Dorsolateral prefrontal cortex (tissue), 122 donors: ENCODE measurements at places on chromosomes 7 and 10.

DNA sequence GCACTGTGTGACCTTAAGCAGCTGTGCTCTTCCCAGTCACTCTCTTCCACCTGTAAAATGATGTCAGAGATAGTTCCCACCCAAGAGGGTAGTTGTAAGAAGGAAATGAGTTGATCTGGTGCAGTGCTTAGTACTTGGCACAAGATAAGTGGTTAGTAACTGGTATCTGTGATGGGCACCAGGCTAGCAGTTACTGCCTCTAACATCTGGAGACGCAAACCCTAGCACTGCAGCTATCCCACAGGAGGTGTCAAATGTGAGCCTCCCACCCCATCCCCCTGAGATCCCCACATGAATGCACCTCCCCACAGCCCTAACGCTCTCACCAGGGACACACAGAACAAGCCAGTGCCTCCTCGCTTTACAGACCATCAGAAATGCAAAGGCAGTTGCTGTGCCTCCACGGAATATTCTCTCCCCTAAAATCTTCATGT is 72.0 kb downstream of the KCNMA1 start:
- no peak for DNase-seq

DNA sequence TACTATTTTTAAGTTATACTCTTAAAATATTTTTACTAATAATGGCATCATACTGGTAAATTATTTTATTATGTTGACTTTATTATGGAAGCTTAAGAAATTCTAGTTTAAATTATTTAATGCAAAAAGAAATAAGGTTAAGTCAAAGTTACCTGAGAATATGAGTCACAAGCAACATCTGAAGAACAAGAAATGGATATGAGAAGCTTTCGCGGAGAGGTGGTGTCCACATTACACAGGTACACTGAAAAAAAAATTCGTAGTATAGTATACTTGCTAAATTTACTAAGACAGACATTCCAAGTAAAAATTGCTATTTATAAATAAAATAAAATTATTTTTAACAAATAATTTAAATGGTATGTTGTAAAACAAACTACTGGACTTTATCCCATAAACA is 143.8 kb downstream of the AVL9 start:
- DNase-seq, result no peak

GRCh38 chr10:110172155-110172554 is 35.2 kb upstream of the MXI1 start:
- no peak for DNase-seq

- no peak for DNase-seq
These were observed 49.7 kb downstream of the CDK14 start for GRCh38 chr7:90645784-90646183.

DNA sequence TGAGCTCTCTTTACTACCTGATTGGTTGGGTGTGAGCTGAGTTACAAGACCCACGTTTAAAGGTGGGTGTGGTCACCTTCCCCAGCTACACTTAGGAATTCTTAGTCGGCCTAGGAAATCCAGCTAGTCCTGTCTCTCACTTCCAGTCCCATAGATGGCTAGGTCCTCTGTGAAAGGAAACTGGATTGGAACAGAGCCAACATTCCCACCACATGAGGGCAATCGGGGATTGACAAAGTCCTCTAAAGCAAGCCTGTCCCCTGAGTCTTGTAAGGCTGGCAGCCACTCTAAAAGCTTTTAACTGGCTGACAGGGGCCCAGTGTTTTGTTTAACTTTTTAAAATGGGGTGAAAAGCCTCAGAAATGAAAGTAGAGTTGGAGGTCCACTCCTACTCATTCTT is 15.1 kb upstream of the CROT start:
- no peak for DNase-seq

- DNase-seq, result no peak
These were observed 106.5 kb upstream of the TMEM72 start for GRCh38 chr10:44804661-44805060.

DNA sequence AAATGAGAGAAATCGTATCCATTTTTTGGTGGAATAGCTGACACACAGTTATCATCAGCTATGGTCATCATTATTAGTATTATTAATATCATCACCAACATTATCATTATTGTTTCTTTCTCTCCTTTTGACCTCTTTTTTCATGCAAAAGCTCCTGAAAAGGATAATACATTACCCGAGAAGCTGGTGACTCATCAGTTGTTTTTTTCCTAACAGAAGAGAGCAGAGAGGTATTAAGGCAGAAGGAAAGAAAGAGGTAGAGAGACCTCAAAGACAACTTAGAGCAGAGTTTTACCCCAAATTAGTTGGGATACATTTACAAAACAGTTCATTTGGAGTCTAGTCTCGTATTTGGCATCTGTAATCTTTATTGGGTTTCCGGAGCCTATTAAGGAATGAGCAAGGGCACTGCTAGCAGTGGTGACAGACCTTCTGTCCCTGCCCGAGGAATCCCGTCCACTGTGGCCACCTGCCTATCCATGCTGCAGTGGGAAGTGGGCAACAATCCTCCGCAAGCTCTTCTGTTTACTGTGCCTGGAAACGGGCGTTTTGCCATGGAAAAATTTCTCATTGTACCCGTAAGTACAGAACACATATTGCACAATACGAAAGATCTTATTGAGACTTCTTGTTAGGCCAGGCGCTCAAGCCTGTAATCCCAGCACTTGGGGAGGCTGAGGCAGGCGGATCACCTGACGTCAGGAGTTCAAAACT is 170.0 kb upstream of the MKLN1 start:
- DNase-seq, result no peak

DNA sequence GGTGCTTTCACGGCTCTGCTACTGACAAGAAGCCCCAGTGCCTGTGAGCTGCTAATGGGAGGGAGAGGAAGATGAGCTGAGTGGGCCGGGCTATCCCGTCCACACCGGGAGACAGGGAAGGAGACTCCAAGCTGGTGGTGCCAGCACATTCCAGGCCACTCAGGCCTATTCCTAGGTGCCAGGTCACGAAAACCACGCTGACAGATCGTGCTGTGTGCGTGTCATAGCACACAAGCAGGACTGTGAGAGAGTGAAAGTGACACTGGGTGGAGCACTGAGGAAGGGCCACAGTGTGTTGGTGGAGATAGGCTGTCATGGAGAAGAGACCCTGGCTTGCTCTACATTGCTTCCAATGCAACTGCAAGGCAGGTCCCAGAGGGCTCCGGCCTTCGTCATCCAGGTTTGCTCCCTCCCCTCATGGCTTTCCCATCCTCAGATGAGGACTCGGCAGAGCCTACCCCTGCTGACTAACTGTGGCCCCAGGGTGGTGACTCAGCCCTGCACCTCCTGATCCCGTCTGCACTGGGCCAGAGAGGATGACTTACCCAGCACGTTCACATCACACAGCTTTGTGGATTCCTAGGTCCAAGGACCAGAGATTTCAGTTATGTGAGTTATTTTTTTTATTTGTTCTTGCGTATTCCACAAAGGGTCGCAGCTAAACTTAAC is 167.3 kb downstream of the EGFR start:
- no peak for DNase-seq

GRCh38 chr10:131790021-131790420 is 110.8 kb upstream of the PPP2R2D start:
- no peak for DNase-seq

DNA sequence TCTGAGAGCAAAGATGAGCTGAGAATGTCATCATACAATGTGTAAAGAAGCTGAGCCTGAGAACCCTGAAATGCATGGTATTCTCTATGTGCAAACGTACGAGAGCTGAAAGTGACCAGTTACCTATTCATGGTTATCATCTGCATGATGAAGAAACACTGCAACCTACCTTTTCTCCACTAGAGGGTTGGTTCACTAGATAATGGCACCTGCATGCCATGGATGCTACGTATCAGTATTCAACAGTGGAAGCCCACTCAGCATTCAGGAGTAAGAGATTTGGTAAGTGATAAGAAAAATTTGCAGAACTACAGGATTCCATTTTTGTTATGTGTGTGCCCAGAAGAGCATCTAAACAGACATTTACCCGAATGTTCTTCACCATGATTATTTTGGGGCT is 145.4 kb downstream of the PTPRN2 start:
- DNase-seq, result no peak

- DNase-seq, result no peak
These were observed 85.5 kb downstream of the GLRX3 start for GRCh38 chr10:130221456-130222375.

DNA sequence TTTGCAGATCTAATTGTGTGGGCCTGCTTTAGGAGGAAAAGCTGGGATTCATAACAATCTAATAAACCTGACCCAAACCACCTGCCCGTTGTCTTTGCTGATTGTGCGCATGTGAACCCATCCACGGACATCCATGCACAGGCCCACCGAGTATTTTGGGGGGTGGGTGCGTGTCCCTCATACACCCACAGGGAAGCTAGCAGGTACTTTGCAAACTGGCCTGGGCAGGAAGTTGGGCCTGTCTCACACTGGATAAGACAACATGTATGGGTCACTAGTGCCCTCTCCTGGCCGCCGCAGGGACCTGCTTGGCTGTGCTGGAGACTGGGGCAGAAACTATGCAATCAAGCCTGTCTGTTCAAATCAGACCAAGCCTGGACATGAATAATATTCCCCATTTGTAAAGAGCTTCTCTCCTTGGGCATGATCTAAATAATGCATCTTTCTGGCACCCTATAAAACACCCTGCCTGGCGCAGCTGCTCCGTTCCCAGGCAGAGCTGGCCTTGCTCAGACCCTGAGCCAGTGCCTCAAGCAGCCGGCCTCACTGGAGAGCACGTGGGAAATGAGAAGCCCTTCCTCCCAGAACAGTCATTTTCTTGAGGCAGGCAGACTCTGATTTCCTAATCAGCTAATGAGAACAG is 15.8 kb downstream of the ECHDC3 start:
- peak; percentile 88 for DNase-seq

DNA sequence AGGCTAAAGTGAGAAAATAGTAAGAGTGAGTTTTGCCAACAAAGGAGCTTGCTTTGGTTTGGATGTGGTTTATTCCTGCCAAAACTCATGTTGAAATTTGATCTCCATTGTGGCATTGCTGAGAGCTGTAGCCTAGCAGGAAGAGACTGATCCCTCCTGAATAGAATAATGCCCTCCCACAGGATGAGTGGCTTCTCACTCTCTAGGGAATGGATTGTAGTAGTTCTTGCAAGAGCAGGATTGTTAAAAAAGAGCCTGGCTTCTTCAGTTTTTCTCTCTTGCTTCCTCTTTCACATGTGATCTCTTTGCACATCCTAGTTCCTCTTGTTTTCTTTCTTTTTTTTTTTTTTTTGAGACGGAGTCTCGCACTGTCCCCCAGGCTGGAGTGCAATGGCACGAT is 34.4 kb downstream of the ASAH2 start:
- no peak for DNase-seq

GRCh38 chr10:78868456-78868855 is 200.3 kb upstream of the ZMIZ1 start:
- DNase-seq, result no peak

DNA sequence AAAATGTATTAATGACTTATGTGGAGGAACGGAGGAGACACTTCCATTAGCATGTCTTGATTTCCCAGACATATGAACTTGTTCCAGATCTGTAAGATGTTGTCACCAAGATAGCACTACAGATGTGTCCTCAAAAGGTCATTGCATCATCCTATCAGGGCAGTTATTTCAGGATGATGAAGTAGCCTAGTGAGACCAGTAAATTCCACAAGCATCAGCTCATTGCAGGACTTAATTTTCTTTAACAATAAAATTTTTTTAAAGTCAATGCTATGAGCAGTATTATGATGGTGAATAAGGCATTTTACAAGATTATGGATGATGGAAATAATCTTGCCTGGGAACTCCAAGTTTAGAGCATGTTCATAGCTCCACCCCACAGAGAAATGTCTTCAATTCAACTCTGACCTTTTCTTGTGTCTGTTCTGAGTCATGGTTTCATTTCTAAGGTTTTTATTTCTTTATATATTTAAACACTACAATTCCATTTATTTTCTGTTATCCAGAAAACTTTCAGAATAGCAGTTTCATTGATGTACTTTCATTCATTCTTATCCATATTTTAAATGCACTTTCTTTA is 1203.3 kb upstream of the CELF2 start:
- no peak for DNase-seq

- no peak for DNase-seq
These were observed 76.8 kb upstream of the IKZF1 start for GRCh38 chr7:50227726-50228125.

- no peak for DNase-seq
These were observed 17.6 kb downstream of the TCAF1 start for GRCh38 chr7:143884241-143884968.

DNA sequence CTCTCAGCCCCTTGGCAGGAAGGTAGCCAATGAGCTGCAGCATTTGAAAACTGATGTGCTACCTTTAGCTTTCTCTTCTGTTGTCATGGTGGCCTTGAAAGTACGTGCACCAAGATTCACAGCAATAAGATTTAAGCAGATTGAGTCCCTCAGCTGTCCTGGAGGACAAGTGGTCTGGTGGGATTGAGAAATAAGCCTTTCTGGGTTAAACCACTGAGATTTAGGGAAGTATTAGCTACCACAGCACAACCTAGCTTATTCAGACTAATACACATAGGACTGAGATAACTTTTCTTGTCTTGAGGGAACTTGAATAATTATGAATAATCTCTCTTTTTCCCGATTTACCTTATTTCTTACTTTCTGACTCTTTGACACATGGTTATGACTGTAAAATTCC is 324.0 kb downstream of the PTEN start:
- DNase-seq, result no peak

GRCh38 chr10:44353128-44353390 is 31.8 kb downstream of the CXCL12 start:
- no peak for DNase-seq

GRCh38 chr10:74021248-74022055 is 23.5 kb downstream of the VCL start:
- no peak for DNase-seq

- DNase-seq, result no peak
These were observed 218.2 kb downstream of the CCSER2 start for GRCh38 chr10:84546609-84547008.

GRCh38 chr10:84076047-84076388 is 63.3 kb upstream of the GHITM start:
- DNase-seq, result no peak
